GM10248 (cell line): ENCODE measurements at places on chromosomes 3 and 15.

GRCh38 chr3:187066228-187066995, 72.9 kb downstream of the RPL39L start:
- peak; percentile 51 for DNase-seq

- no peak for DNase-seq
Measured at GRCh38 chr3:162729686-162730085, 1233.1 kb downstream of the OTOL1 start.

- no peak for DNase-seq
Measured at GRCh38 chr15:82918162-82918561, 34.4 kb downstream of the HOMER2 start.

DNA sequence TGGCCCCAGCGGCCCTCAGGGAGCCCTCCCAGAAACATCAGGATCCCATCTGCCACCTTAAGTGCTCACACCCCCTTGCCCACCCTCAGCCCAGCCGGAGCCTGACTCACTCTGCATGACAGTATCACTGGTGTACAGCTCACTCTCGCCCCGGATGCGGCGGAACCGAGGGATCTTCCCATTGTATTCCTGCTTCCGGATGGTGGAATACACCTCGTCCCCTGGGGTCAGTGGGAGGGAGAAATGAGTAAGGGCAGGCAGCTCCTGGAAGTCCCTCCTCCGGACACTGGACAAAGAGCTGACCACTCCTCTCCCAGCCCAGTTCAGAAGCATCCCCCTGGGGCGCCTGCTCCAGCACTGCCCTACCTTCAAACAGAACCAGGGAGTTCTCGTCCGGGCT, 16.5 kb downstream of the SEMA7A start:
- DNase-seq = no peak

DNA sequence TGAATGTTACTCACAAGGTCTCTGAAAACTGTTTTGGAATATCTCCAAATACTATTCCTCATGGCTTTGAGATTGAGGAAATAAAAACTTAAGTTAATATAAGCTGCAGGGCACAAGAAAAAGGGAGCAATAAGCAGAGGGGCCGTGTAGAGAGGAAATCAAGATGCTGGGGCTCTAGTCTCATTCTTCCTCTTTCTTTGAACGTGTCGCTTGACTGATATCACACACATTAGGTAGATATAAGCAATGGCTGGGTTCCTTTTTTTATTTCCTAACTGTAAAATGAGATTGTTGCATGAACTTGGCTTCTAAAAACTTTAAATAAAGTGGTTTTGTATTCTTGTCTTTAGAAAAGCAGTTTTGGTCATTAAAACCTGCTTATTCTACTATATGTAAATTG, 326.7 kb upstream of the ROPN1 start:
- no peak for DNase-seq

DNA sequence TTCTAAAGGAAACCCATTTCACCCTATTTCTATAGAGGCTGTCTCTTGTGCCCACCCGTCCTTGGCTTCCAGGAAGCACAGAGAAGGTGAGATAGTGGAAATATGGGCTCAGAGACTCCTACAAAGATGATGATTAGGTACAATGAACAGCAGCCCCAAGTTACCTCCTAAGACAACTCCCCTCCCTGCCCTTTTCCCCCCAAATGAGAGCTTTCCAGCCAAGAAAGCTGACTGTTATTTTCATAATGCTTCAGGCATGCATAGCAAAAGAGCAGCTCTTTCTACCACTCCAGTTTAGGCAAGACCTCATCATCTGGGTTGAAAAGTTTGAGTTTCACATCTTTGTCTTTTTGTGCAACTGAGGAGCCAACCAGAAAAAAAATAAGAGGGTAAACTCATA, 248.8 kb upstream of the ADAMTS9 start:
- DNase-seq = no peak

GRCh38 chr3:41419809-41420208, 220.5 kb downstream of the CTNNB1 start:
- DNase-seq = no peak

- no peak for DNase-seq
Measured at GRCh38 chr3:129625072-129625874, 18.8 kb upstream of the PLXND1 start.

- peak; percentile 86 for DNase-seq
Measured at GRCh38 chr3:195106418-195106906, 164.5 kb downstream of the XXYLT1 start.

GRCh38 chr3:156558389-156558788, 3.5 kb upstream of the SSR3 start:
- no peak for DNase-seq

DNA sequence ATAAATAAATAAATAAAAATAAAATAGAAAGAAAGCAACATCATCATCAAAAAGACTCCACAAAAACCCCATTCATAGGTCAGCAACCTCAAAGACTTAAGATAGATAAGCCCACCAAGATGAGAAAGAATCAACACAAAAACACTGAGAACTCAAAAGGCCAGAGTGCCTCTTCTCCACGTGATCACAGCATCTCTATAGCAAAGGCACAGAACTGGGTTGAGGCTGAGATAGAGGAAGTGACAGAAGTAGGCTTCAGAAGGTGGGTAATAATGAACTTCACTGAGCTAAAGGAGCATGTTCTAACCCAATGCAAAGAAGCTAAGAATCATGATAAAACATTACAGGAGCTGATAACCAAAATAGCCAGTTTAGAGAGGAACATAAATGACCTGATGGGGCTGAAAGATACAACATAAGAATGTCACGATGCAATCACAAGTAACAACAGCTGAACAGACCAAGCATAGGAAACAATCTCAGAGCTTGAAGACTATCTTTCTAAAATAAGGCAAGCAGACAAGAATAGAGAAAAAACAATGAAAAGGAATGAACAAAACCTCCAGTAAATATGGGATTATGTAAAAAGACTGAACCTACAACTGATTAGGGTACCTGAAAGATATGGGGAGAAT, 26.4 kb downstream of the GNB5 start:
- no peak for DNase-seq

DNA sequence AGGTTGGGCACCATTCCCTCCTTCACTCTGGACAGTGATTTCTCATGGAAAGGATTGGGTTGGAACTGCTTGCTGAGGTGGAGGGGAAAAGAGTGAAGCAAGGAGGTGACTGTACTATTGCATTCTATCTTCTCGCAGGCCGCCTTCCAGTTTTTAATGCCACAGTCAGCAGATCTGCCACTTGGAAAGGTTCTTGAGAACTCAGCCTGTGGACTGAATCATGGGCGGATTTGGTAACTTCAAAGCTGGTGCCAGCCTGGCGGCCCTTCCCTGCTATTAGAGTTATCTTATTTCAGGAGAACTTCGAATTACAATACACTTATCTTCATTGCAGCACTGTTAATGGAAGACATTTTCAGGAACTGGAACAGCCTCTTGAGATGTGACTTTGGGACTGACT, 23.1 kb upstream of the SLC28A2 start:
- DNase-seq = no peak

DNA sequence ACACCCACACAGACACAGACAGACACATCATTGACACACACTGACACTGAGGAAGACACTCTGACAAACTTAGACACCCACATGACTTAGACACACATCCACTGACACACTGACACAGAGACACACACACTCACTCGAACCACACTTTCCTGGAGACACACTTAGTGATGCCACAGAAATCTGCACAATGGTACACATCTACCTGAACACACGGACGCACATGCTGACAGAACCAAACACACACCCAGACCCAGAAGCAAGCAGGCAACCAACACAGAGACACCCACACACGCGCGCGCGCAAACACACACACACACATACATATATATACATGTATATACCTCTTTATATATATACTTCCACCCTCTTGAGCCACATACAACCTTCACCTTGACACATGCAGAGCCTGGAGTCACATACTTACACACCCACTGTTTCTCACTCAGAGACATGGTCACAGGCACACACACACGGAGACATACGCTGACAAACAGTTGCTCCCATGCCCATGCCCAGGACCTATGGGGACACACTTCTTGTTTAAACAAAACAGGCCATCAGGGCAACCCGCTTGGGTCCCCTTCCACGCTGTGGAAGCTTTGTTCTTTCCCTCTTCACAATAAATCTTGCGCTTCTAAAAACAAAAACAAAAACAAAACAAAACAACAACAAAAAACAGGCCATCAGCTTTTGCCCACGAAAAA, 913 bp upstream of the SCN5A start:
- no peak for DNase-seq

- DNase-seq = no peak
Measured at GRCh38 chr15:58332676-58333400, 99.0 kb upstream of the LIPC start.

DNA sequence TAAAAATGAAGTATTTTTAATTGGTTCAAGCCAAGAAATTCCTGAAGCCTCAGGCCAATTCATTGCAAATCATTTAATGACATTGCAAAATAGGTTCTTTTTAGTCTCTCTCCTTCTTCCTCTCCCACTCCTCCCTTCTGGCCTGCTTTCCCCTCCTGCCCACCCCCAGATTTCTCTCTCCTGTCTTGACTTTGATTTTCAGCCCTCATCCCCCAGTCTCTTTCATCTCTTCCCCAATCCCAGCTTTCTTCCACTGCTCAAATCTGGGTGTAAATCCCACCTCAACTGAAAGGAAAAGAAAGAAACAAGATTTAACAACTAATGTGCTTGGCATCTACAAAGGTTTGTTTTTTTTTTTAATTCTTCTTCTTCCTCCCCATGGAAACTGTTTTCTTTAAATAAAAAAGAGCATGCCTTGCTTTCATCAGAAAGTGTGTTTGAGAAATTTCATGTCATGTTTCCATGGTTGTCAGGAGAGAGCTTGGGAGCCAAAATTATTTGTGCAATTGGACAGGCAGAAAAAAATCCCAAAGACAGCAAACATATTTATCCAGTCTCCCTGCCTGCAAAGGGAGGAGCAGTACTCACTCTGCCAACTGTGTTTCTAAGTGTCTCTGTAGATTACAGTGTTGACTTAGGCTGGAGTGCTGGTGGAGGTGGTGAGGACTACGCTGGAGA, 50.4 kb downstream of the BOC start:
- DNase-seq = no peak

GRCh38 chr3:103499132-103499900, 1064.5 kb downstream of the ZPLD1 start:
- no peak for DNase-seq

DNA sequence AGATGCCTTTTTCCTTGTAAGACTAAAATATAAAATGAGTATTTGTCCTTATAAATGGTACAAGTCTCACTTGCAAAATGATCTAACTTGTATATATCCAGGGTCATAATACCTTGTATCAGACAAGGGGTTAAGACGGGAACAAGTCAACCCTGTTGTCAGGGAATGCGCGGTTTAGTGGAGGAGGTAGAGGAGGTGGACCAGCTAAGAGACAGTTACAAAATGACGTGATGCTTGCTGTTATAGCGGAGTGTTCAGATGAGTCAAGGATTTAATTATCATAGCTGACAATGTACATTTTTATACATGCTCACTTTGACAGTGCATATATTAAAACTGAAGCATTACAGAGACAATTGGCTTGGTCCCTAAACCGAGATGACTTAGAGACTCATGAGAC, 26.8 kb upstream of the KLHL25 start:
- no peak for DNase-seq

- no peak for DNase-seq
Measured at GRCh38 chr3:196641333-196642054, 2.0 kb downstream of the NRROS start.

- DNase-seq = no peak
Measured at GRCh38 chr3:40858364-40859115, 333.8 kb downstream of the ZNF621 start.

GRCh38 chr15:35750051-35750450, 204.1 kb upstream of the DPH6 start:
- no peak for DNase-seq

- peak; percentile 54 for DNase-seq
Measured at GRCh38 chr15:37098468-37099318, 1.7 kb downstream of the MEIS2 start.

DNA sequence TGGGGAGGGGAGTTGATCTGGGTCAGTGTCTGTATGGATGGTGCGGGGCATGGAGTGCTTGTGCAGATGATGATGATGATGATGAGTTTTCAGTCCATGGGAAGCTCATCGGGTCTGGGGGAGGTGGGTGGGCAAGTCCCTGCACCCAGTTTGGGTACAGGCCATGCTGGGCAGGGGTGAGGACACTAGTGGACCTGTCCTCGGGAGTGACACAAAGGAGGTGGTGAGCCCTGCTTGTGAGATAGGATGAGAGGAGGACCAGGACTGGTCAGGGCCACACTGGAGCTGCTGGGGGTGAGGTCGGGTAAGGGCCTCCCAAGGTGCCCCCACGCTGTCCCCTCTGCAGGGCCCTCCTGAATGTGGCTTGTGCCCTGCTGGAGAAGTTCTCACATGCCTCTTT, 177.9 kb downstream of the APBA2 start:
- no peak for DNase-seq

- no peak for DNase-seq
Measured at GRCh38 chr15:72368899-72369298, 6.9 kb downstream of the HEXA start.

DNA sequence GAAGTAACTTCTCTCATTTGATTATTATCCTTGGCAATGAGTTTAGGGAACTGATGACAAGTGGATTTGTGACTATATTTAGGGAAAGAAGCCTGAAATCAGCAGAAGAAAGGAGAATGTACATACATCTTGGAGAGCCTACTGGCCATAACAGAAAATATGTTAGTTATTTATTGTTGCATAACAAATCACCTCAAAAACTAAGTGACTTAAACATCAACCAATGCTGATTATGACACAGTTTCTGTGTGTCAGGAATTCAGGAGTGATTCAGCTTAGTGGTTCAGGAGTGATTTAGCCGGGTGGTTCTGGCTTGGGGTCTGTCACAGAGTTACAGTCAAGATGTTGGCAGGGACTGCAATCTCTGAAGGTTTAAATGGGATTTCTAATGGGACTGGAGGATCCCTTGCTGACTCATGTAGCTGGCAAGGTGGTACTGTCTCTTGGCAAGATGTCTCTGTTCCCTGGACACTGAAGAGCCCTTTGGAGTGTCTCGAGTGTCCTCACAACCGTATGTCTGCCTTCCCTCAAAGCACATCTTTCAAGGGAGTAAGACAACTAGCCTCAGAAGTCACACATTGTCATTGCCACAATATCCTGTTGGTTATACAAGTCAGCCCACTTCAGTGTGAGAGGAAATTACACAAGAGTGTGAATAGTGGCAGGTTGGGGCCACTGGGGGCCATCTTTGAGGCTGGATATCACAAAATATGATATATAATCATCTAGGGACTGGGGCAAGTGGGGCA, 248.9 kb downstream of the SV2B start:
- no peak for DNase-seq

- no peak for DNase-seq
Measured at GRCh38 chr3:42032693-42033349, 58.3 kb upstream of the TRAK1 start.

DNA sequence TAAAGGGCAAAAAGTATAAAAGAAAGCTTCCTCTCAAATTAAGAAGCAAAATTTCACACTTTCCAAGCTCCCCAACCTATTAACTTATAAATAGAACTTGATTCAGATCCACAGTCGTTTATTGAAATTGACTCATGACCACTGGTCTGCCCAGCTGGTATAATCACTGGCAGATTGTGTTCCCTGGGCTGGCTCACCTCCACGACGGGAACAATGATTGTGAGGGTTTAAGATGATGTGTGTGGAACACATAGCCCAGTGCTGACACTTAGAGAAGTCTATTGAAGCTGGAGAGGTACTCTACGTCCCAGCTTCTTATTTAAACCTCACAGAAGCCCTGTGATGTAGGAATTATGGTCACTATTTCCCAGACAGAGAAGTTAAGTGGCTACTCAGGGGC, 90.4 kb downstream of the MB21D2 start:
- DNase-seq = no peak

- DNase-seq = peak; percentile 84
Measured at GRCh38 chr3:194344012-194344411, 7.1 kb downstream of the CPN2 start.
